ENCODE measurements at places on chromosomes 5 and 9.

DNA sequence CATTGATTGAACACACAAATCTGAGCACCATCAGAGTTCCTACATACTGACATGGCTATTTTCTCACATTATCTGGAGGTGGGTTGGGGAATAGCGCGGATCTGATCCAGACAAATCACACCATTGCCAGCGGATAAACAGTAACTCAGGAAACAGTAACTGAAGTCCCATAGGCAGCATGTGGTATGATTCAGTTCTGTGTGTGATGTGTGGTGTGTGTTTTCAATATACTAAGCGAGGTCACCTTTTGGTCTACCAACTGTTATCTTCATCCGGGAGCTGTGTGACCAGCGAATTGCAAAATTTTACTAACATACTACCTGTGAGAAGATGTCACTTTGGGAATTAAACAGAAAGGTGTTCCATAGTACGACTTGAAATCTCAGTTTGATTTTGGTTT is 50.1 kb downstream of the PKD2L2 start:
- ATAC-seq: no peak

GRCh38 chr5:61534481-61535267 is 202.6 kb downstream of the ZSWIM6 start:
- ATAC-seq: peak; percentile 86

DNA sequence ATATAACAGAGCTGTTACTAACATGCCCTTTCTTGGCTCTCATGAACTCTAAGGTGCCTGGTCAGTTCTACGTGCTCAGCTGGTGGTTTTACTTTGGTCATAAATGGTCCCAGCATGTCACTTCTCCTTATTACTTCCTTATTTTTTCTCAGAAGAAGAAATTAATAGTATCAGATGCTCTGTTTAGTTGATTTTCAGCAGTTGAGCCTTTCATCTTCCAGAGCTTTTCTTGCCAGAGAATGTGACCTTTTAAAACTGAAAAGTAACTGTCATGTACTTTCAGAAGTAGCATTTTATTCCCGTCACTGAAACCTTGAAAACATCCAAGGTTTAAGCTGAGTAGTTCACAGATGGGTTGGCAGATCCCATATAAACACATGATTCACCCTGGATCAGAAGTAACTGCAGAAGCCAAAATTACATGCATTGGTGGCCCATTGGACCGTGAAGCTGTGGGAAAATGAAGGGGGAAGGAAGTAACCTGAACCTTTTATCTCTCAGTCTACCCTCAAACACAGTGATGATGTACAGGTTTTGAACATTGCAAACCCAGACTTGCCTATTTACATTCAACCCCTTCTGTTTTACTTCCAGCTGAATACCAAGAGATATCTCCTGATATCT is 50.5 kb downstream of the HACD4 start:
- peak; percentile 83 for ATAC-seq

DNA sequence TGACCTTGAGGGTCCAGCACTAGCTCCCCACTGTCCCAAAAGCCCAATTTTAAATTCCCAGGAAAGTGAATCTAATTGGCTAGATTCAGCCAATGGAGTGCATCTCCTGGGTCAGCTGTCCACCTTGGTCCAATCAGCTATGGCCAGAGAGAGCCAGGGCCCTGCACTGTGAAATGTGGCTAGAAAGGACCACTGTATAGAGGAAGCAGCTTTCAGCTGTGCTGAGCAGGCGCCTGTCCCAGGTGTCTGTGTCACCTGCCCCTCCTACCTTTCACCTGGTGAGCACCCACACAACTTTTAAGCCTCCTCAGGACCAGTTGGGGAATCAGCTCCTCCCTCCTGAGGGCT is 186.2 kb downstream of the DRD1 start:
- ATAC-seq: no peak

DNA sequence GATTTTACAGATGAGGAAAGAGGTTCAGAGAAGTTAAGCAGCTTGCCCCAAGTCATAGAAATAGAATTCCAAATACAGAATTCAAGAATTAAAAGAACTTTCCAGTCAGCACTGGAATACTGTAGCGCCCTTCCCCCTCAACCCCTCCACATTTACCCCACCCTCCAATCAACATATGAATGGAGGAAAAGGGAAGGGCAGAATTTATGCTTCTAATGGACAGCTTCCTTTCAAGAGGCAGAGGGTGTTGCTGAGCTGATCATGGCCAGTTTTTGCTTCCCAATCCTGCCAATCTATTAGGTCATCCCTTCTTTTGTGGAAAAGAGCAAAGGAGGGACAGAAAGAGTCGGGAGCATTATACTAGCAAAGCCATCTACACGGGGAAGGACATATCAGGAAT is 39.1 kb upstream of the ANKRD31 start:
- no peak for ATAC-seq

GRCh38 chr9:94860678-94861588 is 134.4 kb downstream of the AOPEP start:
- ATAC-seq: peak; percentile 94

GRCh38 chr5:76938177-76938576 is 14.7 kb upstream of the CRHBP start:
- ATAC-seq: peak; percentile 50

- ATAC-seq: no peak
Measured at GRCh38 chr5:167814828-167815227, 476.6 kb upstream of the WWC1 start.

DNA sequence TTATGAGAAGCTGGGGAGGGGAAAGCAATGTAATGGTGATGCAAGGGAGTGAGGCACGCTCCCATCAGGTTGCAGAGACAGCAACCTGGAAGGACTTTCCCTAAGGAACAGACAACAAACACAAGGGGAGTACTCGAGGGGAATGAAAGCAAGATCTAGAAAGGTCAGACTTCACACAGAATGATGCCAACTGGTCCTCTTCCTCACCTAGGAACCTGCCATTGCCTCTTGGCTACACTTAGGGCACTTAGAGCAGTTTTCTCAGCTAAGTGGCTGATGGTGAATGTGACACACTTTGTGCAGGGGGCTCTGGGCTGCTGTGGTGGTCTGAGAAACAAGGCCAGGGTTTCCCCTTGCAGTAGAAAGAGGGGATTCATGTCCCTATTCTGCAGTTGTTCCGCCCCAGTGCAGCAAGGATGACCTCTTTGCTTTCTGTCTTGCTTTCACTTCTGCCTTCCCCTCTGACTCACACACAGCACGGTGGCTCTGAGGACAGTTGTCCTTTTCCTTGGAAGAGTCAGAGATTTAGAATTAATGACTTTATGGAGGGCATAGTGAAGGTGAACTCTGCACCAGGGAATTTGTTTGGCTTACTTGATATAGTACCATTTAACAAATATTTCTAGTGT is 394.0 kb upstream of the KLF4 start:
- peak; percentile 95 for ATAC-seq

- no peak for ATAC-seq
Measured at GRCh38 chr9:18881758-18882157, 151.3 kb downstream of the SAXO1 start.

- ATAC-seq: no peak
Measured at GRCh38 chr9:134219646-134220060, 55.3 kb upstream of the RNU6ATAC start.

GRCh38 chr5:57720656-57721055 is 238.0 kb upstream of the ACTBL2 start:
- no peak for ATAC-seq

DNA sequence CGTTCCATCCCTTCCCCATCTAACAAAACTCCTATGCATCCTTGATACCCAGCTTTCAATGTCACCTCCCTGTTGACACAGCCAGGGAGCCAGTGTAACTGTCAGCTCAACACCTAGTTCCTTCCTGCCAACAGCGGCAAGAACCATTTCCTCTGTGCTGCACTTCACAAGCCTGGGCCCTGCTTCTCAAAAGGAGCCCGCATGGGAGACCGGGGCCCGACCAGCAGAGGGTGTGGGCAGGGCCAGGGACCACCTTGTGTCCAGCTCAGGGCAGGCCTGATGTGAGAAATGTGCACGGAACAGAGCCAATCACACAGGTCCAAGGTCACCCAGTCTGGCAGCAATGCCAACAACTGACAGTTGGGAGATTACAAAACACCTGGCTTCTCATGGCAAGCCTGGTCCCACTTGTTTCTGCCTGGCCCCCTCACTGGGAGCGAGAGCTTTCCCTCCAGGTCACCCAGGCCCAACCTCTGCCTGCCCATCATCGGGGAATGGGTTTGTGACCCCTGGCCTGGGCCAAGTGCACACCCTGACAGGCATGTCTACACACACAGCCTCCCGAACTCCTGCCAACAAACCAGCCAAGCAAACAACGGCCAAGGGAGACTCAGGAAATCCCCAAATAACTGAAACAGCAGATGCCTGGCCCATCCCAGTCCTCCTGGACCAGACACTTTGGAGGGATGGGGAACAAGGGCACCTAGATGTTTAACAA is 3.1 kb downstream of the RNF44 start:
- no peak for ATAC-seq

DNA sequence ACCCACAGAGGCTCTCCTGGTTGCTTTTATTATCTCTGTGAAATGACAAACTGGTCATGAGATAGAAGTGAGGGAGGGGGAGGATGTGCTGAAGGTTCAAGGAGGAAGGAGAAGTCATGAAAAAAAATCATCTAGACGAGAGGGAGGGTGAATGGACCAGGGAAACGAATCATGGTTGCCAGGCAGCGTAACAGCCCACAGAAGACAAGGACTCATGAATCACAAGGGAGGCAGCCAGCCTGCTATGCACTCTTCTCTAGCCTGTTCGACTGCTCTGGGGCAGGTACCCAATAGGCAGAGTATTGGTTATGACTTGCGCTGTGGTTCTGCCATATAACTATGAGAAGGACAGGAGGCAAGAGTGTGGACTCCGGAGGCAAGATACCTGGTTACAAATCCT is 475.2 kb downstream of the CDK5RAP2 start:
- no peak for ATAC-seq

DNA sequence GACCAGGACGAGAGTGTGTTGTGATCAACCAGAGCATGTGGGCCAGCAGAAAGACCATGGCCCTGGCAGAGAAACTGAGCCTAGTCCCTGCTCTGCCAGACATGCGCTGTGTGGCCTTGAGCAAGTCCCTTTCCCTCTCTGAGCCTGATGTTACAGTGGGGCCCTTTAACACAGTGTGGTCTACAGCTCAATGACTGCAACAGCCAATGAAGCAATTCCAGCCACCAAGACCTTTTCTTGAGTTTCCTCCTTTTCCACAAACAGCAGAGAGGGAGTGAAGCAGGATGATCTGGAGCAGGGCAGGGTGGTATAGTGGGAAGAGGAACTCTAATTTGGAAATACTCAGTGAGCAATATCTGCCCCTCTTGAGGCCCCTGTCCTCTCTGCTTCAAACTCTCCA is 25.8 kb upstream of the ARSI start:
- no peak for ATAC-seq

DNA sequence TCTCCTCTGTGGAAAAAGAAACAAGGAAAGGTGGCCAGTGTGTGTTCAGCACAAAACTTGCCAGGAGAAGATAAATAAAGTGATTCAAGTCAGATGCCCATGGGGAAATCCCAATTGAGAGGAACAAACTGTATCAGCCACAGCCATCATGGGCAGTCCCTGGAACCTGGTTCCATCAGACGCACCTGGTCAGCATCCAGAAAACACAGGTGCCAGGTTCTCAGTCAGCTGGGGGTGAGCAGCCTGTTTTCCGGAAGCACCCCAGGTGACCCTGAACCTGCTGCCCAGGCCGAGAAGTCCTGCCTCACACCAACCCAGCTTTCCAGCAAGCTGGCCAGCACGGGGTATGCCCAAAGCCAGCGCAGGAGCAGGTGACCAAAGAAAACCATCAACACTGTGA is 30.5 kb downstream of the PTCH1 start:
- ATAC-seq: no peak

DNA sequence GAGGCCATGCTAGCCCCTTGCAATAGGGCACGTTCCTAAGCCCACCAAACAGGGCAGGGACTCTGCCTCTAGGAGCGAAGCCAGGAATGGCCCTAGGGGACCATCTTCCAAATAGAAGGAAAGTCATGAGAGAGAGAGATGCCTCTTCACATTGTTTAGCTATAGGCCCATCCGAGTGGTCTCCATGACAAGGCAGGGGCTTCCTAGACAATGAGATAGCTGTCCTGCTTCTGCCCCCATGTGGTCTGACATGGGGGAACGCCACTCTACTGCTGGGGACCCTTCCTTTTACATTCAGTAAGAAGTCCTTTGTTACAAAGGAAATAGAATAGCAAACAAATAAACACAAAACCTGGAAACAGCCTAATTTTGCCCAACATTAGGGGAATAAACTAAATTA is 17.9 kb upstream of the KIF4B start:
- no peak for ATAC-seq

DNA sequence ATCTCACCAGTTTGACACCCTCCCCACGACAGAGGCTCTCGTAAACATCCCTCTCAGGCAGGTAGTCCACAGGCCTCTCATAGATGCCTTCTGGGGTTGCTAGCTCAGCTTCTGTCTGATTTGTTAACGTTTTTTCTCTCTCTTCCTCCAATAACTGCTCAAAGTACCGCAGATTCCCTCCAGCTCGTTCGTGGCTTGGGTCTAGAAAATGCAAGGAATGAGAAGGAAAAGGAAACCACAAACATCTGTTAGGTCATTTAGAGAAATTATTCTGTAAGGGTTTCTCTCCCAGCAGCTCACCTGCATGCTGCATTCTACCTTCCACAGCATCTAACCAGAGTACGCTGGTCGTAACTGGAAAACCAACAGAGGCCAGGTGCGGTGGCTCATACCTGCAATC is 18.5 kb downstream of the P4HA2 start:
- no peak for ATAC-seq

- ATAC-seq: peak; percentile 37
Measured at GRCh38 chr5:34655354-34655991, 655 bp upstream of the RAI14 start.

DNA sequence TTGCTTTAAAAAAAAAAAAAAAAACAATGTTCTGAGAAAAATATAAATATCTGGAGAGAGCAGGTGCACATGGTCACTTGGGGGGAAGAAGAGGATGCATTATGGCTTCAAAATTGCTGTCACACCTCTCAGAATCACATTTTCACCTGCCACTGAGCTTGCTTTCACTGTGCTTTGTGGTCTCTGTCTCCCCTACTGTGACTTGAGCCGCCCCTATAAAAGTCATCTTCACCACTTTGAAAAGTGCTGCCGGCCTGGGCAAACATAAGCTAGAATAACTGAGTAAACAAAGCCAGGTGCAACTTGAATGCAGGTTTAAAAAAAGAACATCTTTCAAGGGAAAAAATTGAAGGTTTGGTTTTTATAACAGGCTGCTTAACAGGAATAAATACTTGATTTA is 368.1 kb upstream of the GRIA1 start:
- ATAC-seq: no peak

DNA sequence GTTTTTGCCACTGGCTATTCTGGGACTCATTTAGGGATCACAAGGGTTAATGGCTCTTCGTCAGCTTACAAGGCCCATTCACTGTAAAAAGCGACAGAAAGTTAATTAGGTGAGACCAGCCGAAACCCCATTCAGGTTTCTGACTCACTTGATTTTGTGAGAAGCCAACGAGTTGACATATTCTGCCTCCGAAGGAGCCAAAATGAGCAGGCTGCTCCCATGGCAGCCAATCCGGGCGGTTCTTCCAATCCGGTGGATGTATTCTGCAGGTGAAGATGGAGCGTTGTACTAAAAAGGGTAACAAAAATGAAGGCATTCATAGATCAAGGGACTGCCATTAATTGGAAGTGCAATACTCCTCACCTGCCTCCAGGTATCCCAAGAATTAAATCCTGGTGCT is 39.7 kb downstream of the DDX31 start:
- ATAC-seq: no peak
